ENCODE measurements at places on chromosomes 16 and 17.

- peak; percentile 63 for DNase-seq
These were observed at the start of gene CTF1 for GRCh38 chr16:30896261-30896888. CTF1 (plus strand) TSS chr16:30896614; CDS start chr16:30896644, 30 bp downstream.

DNA sequence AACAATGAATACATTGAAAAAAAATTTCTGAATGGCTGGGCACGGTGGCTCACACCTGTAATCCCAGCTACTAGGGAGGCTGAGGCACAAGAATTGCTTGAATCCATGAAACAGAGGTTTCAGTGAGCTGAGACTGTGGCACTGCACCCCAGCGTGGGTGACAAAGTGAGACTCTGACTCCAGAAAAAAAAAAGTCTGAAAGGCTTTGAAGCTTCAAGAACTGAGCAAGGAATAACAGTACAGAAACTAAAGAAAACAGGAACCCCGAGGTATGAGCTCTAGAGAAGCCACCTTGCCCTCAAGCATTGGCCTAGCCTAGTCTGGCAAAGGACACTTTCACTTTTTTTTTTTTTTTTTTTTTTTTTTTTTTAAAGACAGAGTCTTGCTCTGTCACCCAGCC is 45.0 kb downstream of the TEX2 start:
- DNase-seq: no peak

DNA sequence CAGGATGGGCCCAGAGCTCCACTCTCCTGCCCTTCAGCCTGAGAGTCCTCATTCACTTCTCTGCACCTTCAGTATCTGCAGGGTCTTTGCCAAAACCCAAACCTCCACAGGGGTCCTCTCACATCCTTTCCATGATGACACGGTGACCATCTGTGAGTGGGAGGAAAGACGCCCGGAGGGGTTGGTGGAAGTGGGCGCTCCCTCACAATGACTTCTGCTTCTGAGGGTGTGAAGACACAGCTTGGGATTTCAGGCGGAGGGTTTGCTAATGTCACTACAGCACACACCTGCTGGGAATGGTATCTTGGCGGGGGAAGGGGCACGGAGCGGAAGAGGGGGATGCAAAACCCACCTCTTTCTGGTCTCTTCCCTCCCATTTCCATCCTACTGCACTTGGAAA is 115.1 kb upstream of the SDK2 start:
- DNase-seq: no peak

GRCh38 chr17:17703140-17703919 is 22.1 kb downstream of the RAI1 start:
- DNase-seq: no peak

DNA sequence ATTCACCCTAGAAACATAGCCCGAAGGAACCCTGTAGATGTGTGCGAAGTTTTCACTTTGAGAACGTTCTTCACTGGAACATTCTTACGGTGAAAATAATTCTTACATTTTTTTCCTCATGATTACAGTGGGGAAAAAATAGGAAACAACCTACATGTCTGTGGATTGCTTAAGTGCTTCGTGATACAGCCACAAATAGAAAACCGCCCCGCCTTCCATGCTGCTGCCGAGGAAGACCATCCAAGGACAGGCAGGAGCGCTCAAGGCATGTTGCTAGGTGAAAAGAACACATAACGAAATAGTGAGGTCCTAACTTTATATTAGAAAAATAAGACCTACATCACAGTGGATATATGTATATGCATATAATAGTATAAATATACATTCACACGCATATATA is 78.8 kb downstream of the BMERB1 start:
- no peak for DNase-seq

Measured in NCI-H345 (cell line).